ENCODE measurements at places on chromosomes 1 and 21. TPM values are rescaled to one million over a fixed set of nuclear protein-coding genes. Genes with fewer than 3 reads are reported as not detected.

DNA sequence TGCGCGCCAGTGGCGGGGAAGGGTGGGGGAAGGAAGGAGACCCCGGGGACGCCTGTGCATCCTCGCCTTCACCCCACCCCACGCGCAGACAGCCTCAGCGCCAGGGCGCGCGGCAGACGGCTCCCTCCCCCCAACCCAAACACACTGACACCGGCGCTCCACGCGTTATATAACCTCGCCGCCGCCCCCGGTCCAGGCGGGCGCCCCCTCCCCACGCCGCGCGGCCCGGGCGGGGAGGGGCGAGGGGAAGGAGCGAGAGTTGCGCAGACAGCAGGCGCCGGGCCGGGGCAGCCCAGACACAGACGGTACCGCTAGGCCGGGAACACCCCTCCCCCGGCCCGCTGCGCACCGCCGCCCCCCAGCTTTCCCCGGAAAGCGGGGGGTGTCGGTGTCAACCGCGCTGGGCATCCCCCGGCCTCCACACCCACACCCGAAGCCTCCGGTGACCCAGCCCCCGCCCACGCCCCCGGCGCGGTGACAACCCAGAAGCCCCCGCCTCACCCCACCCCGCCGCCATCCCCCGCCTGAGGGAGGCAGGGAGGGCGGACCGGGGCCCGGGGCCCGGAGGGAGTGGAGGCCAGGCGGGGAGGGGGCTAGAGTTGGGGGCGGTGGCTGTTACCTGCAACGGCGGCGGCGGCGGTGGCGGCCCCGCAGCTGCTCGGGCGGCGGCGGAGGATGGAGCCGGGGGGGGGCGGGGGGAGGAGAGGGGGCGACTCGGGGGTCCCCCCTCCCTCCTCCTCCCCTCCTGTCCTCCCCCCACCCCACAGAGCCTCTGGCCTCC, 432 bp downstream of the AKT3 start:
- DNase-seq = peak; percentile 32
- peaks cover 27% of the 10 kb centered on the region for H3K36me3 ChIP-seq
- H3K4me1 ChIP-seq = peaks cover 24% of the 10 kb centered on the region
- peak overlapping the region; percentile 86 for H3K27ac ChIP-seq
- H3K4me3 ChIP-seq = peak overlapping the region; percentile 96
- H3K27me3 ChIP-seq = no peaks in the 10 kb centered on the region

- DNase-seq = no peak
- no peaks in the 10 kb centered on the region for H3K36me3 ChIP-seq
- H3K4me1 ChIP-seq = no peaks in the 10 kb centered on the region
Observed at GRCh38 chr1:28163496-28164161, 12.9 kb downstream of the PTAFR start.

GRCh38 chr1:74502858-74503257, 9.6 kb downstream of the LRRC53 start:
- H3K36me3 ChIP-seq = no peaks in the 10 kb centered on the region
- no peaks in the 10 kb centered on the region for H3K4me1 ChIP-seq
- DNase-seq = no peak

DNA sequence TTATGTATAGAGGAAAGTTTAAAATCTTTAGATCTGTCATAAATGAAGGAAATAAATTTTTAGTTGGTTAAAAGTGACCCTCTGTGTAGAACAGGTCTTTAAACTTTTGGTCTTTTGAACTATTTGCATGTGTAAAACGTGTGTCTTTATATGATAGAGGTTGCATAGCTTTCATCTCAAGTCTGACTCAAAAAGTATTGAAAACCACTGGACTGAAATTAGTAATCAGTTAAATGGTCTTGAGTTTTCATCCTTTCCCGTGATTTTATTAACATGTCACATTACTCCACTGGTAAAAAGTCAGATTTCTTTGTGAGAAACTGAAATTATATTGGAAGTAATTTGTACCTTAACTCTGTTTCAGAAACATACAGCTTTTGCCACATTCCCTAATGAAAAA, 1.8 kb downstream of the RNPC3 start:
- peaks cover 30% of the 10 kb centered on the region for H3K4me1 ChIP-seq
- peaks cover 16% of the 10 kb centered on the region for H3K36me3 ChIP-seq
- no peak for DNase-seq
- no peaks in the 10 kb centered on the region for H3K27me3 ChIP-seq

DNA sequence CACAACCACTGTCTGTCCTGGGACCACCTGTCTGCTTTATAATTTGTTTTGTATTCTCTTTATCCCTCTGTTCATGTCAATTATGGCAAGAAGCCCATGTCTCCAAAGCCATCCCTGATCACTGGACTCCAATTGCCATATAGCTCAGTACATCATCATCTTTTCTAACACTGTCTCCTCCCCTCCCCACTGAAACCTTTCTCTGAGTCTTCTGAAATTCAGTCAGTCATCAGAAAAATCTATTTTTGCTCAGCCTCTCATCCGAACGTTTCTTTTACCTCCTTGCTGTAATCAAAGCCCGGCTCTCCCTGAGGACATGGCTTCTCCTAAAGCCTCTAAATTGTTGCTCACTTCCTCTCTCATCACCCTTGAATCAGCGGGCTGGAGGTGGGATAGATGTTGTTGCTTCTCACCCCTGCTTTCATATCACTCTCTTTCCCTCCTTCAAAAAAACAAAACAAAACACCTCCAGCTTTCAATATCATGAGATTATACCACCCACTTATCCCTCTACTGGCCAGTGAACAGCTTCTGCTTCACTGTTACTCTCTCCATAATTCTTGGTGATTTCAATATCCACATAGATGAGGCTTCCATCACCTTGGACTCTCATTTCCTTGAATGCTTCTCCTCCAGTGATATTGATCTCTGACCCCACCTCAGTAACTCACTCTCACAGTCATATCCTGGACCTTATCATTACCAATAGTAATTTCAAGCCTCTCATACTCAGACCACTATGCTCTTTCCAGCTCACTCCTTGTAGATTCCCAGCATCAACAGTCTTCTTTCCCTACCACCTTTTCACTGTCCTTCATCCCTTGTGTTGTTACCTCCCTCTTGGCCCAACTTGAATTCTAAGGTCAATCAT, 27.8 kb downstream of the RAB3B start:
- DNase-seq = no peak
- no peak overlapping the region for H3K27ac ChIP-seq
- H3K36me3 ChIP-seq = no peaks in the 10 kb centered on the region
- no peak overlapping the region for H3K4me3 ChIP-seq

Gene LRRC53
- not detected for total RNA-seq

Gene RGS13
- total RNA-seq = not detected

Measured in Calu3 (cell line).